ENCODE measurements at places on chromosomes 7 and 10.

DNA sequence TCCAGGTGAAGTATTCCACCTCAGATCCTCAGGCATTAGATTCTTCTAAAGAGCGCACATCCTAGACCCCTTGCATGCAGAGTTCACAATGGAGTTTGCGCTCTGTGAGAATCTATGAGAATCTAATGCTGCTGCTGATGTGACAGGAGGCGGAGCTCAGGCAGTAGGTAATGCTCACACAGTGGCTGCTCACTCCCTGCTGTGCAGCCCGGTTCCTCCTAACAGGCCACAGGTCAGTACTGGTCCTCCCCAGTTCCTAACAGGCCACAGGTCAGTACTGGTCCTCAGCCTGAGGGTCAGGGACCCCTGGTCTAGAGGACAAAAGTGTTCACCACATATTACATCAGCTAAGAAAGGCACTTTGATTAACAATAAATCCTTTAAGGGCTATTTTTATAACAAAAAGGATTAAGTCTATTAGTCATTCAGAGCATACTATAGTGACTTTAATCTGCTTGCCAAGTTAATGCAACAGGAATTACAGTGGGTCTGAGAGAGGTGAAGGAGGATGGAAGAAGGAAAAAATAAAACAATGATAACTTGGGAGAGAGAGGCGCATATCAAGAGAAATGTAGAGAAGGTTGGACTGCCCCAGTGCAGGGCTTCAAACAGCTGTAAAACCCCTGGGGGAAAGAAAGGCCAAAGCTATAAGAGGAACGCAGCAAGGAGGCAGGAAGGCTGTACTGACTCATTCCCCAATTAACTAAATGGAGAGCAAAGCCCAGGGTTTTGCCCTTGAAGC is 49.2 kb downstream of the CUL2 start:
- DNase-seq, result no peak

DNA sequence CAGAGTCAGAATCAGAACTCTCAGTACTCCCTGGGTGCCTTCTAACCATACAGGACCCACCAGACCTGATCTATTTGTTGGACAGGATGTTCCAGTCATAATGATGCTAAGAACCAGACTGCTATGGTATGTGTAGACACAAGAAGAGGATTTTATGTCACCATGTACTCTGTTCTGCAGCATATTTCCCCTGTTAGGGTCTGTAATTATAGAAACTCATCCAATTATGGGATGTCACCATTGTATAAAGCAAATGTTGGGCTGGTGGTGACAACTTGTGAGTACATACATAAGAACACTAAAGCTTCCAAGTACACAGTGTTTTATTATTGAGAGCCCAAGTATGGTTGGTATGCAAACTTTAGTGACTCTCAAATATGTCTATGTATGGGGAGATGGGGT is 67.1 kb upstream of the AGBL3 start:
- DNase-seq, result no peak

- no peak for DNase-seq
Observed at GRCh38 chr7:50391386-50391785, 58.8 kb downstream of the FIGNL1 start.

DNA sequence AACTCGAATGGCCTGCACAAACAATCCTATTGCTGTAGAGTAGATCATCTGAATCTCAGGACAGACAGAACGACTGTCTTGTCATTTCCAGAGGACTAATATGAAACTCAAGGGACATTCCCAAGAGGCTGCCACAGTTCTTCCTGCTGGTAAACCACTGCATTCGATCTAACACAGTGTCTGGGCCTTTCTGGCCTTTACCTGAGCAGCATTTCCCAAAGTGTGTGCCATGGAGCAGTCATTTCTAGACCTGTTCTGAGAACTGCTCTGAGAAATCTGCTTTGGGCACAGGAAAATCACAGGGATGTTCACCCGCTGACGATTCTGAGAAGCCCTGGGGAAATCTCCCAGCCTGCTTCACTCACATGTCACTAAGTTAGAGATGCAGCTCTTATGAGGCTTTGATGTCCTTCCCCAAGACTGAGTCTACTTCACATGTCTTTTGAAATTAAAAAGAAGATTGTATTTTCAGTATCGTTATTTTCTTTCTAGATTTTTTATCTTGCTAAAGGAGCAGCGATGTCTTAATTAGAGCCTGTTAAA is 18.4 kb downstream of the GPNMB start:
- no peak for DNase-seq

DNA sequence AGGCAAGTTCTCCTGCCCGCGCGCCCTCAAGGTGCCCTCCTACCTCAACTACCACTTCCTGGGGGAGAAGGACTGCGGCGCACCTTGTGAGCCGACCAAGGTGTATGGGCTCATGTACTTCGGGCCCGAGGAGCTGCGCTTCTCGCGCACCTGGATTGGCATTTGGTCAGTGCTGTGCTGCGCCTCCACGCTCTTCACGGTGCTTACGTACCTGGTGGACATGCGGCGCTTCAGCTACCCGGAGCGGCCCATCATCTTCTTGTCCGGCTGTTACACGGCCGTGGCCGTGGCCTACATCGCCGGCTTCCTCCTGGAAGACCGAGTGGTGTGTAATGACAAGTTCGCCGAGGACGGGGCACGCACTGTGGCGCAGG is 1.4 kb downstream of the FZD1 start:
- DNase-seq, result no peak

GRCh38 chr7:83778073-83778443 is 129.1 kb upstream of the SEMA3E start:
- no peak for DNase-seq

- DNase-seq, result no peak
Observed at GRCh38 chr10:48708144-48708543, 23.5 kb downstream of the WDFY4 start.

Measured in AG04450 (cell line).